ENCODE measurements at places on chromosomes 6 and 20.

- DNase-seq: no peak
Measured at GRCh38 chr6:125547381-125547780, 202.1 kb upstream of the HEY2 start.

DNA sequence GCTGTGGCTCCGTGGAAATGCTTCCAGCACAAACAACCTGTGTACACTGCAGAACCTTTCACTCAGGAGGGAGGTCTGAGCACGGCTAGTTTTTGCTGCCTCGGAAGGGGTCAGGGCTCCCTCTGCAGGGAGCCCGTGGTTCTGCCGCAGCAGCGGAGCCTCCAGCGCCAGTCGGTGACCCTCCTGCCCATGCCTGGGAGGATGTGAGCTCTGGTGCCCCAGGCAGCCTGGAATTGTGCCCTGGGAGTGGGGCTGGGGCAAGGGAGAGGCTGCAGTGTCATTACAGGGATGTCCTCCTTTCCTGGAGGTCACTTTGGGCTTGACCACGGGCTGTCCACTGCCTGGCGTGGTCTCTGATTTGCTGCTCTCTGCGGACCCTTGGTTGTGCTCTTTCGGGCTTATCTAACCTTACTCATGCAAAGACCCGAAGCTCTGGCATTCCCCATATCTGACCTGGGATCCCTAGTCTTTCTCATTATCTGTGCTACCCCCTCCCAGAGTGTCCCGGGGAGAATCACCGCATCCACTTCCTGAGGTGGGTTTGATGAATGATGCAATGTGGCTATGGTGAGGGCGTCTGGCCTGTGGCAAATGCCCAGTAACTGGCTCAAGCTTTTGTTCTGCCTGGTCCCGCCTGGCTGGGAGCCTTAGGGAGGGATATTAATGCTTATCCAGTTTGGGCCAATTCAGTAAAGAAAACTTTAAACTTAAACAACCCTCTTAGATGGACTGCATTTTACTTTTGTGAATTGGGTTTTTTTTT lies 59.6 kb upstream of the TAGAP start:
- peak; percentile 77 for DNase-seq

DNA sequence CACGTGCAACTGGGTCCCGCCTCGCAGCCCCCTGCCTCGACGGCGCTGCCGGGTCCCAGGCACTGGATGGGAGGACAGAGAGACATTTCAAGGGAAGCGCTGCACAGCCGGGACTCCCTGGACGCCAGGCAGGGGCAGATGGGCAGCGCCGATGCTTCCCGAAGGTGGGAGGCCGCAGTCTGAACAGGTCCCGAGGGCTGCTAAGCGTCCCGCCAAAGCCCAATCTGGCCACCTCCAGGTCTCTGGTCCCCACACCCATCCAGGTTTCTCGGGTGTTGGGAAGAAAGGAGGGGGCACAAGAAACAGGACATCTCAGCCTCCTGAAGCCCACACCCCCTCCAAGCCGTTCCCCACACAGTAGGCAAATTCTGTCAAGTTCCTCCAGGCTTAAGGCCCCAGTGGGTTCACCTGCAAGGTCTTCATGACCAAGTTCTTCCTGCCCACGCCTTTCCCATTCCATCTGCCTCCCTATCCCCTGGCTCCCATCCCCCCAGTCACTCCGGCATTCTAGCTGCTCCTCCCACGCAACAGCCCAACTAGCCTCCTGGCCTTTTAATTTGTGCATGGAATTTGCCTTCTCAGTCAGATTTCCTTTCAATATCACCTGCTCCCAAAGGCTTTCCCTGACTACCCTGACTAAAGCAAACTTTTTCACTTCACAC lies 5.4 kb upstream of the CPXM1 start:
- DNase-seq: no peak

GRCh38 chr6:118319894-118320649 lies 228.0 kb upstream of the PLN start:
- DNase-seq: no peak

DNA sequence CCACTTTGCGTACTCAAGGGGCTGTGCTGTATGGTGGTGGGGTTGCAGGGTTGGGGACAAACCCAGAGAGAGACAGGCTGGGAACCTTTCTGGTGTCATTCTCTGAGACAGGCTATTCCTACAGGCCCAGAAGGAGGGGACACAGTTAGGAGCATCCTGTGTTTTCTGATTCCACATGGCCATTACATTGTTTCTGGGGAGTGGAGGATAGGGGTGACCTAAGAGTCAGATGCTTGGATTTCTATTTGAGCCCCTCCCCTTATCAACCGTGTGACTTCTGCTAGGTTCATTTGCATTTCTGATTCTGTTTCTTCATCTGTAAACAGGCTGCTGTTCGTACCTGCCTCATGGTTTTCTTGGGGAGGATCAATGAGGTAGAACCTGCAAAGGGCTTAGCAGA lies 29.4 kb upstream of the EPB41L1 start:
- DNase-seq: no peak

GRCh38 chr20:12040261-12040660 lies 122.6 kb downstream of the BTBD3 start:
- DNase-seq: no peak

- DNase-seq: no peak
Measured at GRCh38 chr6:157151989-157152388, 171.3 kb downstream of the TMEM242 start.

DNA sequence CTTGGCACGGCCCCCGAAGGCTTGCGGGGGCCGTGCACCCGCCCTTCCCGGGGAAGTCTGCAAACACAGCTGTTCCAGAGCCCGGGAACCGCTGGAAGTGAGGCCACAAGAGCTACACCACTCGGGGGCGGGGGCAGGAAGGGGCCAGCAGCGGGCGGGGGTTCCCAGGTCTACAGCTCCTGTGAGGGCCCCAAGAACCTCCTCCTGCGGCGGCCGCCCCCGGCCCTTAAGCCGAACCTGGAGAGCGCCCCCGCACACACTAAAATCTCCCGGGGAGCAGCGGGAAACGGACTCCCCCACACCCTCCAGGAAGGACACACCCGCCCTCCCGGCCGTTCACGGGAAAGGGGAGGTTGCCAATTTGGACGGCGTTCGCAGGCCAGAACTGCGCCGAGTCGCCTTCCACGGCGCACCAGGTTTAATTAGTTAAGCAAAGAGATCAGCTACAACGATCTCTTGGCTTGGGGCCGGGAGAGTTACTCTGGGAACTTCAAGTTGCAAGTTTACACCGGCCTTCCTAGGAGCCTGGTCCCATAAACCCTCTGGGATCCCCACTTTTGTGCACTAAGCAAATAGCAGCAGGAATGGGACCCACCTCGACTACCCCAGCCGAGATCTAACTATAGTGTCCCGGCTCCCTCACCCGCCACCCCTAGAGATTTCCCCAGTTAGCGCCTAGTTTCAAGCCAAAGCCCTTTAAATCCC lies 1.7 kb downstream of the JAG1 start:
- DNase-seq: peak; percentile 86

GRCh38 chr20:10649797-10650160 lies 24.0 kb downstream of the JAG1 start:
- DNase-seq: no peak

GRCh38 chr6:168390749-168391420 lies 50.1 kb upstream of the SMOC2 start:
- no peak for DNase-seq

DNA sequence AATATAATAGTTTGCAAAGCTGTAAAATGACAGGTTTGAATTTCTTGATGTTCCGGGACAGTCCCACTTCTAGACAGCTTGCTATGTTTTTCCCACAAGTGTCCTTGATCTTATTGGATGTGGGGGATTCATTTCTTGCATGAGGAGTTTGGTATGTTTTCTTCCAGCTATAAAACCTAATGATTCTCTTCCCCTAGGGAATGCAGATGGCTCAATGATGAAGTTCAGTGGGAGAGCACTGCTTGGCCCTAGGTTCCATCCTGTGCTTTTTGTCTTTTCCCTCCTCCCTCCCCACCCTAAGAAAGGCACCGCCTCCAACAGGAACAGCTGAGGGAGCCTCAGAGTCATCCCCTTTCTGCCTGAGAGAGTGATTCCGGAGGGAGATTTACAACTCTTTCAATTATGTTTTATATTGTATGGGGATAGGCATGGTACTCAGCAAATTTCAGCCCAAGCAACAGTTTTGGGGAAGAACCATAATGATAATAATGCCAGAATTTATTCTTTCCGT lies 149.2 kb downstream of the PHACTR1 start:
- DNase-seq: no peak

- no peak for DNase-seq
Measured at GRCh38 chr6:132400555-132400882, 756 bp downstream of the MOXD1 start.

DNA sequence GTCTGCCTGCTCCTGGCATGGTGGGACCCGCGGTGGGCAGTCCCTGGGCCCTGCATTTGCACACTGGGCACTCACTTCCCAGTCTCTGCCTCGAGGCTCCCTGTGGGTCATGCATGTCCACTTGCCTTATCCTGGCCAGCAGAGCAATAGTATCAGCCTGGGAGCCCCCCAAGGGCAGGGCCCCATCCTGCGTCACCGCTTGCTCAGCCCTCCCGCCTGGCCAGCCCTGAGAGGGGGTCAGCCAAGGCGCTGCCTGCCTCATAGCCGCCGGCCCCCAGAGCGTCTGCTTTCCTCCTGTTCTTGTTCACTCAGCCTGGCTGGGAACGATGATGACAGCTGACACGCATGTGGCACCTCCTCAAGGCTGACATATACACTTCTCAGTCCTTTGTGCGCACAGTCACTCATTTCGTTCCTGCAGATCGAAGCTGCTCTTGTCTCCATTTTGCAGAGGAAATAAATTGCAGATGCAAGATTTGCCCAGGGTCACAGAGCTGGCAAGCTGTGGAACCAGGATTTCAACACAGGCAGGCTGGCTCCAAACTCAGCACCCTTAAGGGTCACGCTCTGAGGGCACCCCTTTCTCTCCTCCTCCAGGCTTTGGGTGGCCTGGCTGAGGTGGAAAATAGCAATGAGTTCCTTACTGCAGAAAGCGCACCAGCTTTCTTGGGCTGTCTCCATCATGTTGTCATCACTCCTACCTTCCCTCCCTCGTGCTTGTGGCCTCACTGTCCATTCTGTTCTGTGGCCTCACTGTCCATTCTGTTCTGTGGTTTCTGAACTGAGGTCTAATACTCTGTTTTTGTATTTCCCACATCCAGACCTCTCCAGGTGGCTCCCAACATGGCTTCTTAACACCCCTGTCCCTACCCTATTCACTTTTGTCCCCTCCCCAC lies 17.2 kb downstream of the KCNK17 start:
- peak; percentile 77 for DNase-seq
